Dermis blood vessel endothelial cell (primary cell): ENCODE measurements at places on chromosomes 16 and 17.
A peak's percentile ranks its signal among the peaks of the same experiment; 100 is the strongest.

DNA sequence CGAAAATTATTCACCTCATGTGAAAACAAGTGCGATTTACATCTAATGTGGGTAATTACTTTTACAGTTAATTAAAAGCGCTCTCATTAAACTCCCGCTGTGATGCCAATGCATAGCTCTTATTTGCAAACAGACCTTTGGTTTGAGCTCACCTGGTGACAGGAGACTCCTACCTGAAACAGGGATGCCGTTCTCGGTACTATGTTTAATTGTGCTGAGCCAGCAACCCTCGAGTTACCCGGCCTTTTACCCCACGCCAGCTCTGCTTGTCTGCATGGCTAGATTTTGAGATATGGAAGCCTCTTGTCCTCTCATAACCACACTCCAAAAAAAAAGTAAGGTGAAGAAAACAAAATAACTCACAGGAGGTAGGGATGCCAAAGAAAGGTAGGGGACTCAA, 690.4 kb upstream of the RBFOX1 start:
- no peak for DNase-seq

GRCh38 chr17:34156741-34157589, 98.1 kb upstream of the CCL2 start:
- DNase-seq, result no peak

- DNase-seq, result no peak
Observed at GRCh38 chr17:19975601-19976000, 2.0 kb downstream of the AKAP10 start.

DNA sequence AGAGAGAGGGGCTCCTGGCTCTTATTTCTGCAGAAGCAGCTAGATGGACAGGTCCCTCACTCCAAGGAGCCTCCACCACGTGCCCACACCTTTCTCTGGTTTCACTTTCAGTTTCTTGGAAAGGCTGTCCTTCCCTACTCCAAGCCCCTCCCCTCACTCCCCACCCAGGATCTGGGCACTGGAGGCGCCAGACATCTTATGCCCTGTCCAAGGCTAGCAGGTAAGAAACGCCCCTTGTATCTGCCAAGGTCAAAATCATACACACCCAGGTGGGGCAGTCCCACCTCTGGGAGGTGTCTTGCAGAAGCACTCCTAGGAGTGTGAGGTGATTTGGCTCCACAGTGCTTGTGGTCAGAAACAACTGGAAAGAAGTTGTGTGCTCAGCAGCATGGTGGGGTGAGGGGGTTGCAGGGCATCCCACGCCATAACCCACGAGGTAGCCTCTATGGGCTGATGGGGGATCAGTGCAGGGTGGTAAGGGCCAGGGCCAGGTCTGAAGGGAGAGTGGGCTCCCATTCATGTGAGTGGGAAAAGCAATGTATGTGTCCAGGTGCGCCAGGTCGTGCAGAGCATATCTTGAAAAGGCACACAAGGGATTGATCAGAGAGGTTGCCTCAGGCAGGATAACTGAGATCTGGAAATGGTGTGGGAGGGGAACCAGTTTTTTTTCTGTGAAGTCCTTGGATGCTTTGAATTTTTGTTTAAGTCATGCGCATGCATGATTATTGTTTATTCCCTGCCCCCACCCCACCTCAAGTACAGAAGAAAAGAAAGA, 31.8 kb upstream of the PRM1 start:
- no peak for DNase-seq

DNA sequence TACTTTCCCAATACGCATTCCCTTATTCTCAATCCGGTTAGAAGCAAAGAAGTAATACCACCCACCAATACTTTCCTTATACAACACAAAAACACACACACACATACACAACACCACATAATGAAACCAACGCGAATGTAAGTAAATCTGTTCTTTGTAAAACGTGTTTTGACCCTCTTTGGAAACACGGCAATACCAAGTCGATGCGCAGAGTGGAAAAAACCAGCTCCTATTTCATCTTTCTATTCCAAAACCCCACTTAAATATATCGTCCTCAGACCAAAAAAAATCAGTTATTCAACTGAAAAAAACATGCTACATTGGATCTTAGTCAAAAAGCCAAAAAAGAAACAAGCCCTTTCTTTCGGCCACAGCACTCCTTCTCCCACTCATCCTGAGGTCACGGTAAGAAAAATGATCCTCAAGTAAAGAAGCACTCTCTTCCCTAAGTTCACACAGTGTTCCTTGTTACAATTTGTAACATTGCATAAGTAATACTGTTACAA, 31.0 kb upstream of the ARL4D start:
- DNase-seq, result peak; percentile 79

DNA sequence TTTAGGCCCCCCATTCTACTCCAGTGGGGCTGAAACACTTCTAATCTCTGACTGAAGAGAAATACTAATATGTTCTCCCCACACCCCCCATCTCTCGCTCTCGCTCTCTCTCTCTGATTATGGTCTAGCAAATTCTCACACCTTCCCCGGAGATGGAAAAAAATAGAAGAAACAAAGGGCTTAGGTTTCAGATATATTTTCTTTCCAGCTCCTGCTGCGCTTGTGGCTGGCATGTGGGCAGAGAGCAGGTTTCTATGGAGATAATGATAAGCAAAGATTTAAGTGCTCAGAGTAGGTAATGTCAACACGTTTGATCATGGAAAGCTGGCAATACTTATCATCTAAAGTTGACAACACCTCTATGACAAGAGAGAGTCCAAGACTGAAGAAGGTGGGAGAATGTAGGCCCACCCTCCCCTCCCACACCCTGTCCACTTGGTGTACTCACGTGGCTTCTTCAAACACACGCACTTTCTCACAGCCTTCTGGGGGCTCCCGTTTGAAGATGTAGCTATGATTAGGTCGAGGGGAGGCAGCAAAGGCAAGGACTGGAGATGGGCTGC, 8.0 kb upstream of the SLC35B1 start:
- no peak for DNase-seq

DNA sequence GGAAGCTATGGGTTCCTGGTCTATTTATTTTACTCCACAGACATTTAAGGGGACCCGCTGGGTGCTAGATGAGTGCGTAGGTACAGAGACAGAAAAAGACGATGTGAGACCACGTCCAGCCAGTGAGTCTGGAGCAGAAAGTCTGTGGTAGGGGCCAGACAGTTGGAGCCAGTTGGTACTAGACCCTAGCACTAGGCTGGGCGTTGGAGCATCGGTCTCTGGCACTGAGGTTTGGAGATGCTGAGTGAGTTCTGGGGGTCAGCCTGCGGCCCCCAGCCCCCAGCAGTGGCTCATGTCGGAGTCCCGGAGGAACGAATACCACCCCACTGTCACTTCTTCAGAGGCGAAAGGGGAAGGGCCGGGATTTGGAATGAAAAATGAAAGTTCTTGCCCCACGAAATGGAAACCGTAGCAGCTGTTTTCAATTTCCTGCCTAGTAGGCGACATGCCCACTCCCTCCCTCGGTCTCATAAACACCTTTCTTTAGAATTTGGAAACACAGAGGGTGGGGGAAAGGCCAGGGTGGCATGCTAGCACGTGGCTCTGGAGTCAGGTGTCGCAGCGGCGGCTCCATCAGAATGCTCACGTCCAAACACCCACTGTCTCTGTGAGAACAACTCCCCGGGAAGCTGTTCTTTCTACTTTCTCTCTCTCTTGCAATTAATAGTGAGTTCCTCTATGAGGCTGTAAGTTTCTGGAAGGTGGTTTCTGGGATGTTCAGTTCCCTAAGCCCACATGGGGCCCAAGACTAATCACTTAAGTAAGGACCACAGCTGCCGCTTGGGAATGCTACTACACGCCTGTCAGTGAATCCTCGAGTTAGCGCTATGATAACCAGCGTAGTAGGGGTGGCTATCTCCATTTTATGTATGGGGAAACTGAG, 96.8 kb downstream of the IRF8 start:
- DNase-seq, result no peak

DNA sequence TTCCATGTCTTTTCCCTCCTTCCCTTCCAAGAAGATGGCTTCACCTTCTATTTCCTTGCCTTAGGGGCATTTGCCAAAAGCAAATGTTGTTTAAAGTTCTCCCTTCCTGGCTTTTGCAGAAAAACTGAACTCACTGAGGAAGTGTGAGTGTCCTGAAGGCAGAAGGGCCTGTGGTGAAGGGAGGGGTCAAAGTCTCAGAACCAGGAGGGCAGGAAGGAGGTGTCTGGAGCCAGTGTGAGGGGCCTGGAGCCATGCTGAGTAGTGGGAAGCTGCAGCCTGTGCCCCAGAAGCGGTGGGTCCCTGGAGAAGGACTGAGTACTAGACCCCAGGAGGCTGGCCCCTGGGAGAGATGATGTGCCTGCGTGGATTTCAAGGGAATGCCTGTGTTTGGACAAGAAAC, 23.8 kb upstream of the SUPT4H1 start:
- DNase-seq, result no peak

GRCh38 chr17:64245218-64246145, 17.6 kb downstream of the TEX2 start:
- DNase-seq, result no peak

DNA sequence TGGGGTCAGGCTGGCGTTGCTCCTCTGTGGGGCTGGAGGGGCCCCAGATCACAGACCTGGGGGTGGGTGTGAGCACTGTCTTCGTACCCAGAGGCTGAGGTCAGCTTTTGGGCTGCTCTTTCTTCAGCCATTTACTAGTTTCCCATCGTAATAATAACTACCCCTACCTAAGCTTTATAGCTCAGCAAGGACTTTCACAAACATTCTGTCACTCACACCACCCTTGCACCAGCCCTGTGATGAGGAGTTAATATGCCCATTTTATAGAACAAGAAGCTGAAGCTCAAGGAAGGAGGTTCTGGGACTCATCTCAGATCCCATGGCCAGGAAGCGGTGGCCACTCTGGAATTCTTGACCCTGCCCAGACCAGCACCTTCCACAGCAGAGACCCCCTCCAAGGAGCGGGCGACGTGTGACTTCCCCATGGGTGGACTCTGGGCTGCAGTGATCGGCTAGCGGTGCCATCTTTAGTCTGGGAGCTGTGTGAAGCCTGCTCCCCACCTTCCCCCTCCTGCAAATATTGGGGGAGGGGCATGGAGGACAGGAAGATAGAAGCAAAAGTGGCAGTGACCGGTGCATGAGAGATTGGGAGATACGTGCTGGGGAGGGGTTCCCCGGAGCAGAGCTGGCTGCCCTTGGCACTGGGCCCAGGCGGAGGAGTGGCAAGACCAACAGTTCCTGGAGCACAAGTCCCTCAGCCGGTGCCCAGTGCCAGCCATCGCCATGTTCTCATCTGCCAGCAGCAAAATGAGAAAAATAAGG, 81.8 kb upstream of the TOB1 start:
- peak; percentile 24 for DNase-seq

- DNase-seq, result no peak
Observed at GRCh38 chr16:65315081-65315780, 193.4 kb upstream of the CDH11 start.

DNA sequence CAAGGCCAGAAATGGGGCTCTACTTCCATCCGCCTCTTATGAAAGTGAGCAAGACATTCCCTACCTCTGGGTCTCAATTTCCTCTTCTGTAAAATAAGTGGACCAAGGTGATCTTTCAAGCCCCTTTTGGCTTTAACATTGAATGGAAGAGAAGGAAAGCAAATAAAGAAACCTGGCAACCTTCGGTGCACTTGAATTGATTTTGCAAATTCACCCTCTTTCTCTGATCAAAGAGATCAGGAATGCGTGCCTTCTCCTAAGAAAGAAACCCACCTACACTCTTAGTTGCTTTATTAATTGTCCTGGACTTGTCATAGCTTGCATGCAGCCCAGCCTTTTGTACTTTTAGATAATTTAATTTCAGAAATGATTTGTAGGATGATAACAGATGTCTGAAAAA, 3.0 kb downstream of the MSI2 start:
- no peak for DNase-seq

GRCh38 chr17:63086483-63087185, 120.6 kb downstream of the TANC2 start:
- DNase-seq, result no peak

- DNase-seq, result peak; percentile 30
Observed at GRCh38 chr16:86865851-86866662, 287.7 kb downstream of the FOXL1 start.

DNA sequence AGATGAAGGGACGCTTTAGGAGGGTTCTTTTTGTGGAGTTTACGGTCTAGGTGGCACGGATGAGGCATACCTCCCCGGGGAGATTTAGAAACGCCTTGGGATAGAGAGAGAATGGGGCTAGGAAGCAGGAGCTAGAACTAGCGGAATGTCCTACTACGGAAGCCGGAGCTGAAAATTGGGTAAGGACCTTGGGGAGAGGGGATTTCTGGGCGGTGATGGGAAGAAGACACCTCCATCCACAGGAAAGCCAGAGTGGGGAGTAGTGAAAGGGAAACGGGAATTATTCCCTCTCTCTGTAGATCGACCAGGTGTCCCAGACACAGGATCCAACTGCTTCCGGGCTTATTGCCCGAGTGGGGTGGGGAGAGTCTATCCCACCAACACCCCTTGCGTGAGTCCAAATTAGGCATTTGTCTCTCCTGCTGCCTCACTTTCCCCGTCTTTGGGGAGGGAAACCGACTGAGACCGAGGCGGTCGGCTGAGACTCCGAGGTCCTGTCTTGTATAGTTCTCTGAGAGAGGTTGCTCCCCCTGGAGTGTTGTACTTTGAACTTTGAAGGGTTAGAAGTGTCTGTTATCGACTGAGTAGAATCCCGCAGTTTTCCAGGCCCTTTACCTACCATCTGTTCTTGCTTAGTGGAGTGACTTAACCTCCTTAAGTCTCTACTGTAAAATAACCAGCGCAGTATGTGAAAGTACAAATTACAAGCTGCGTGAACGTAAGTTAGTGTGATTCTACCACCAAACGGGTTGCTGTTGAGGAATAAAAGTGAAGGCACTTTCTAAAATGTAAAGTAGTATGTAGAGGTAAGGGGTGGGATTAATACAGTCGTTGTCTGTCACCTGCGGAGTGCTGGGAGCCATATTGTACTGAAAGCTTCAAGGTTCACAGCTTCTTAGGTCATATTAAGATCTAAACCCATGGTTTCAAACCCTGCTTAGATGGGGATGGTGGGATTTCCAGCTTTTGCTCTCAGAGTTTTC, 1.0 kb downstream of the RSPRY1 start:
- peak; percentile 55 for DNase-seq

DNA sequence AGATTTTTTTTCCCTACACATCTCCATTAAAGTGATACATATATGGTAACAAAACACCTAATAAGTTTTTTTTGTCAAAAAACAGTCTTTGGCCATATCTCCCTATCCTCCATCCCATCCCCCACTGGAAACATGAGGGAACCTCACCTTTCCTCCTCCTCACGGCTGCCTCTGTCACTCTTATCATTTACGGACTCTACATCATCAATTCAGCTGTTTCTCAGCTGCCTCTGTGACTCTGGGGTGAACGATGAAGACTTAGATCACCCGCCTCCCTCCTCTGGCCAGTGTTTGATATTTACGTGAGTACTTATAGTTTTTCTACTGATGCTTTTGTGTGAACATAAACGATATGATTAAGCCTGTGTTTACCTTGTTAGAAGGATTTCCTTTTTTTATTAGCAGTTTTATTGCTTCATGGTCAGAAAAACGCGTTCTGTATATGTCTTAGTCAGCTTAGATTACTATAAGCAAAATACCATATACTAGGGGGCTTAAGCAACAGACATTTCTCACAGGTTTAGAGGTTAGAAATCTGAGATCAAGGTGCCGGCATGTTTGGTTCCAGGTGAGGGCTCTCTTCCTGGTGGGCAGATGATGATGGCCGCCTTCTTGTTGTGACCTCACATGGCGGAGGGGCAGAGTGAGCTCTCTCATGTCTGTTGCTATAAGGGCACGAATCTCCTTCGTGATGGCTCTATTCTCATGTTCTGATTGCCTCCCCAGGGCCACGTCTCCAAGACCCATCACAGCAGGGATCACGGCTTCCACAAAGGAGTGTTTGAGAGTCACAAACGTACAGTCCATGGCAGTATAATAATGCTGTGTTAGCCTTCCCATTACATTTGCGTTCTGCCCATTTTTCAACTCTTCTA, 32.1 kb downstream of the DNAH17 start:
- no peak for DNase-seq
